SHP77 (cell line): ENCODE measurements at places on chromosomes 5 and 9.

- no peak for DNase-seq
Observed at GRCh38 chr9:135736979-135737839, 35.2 kb downstream of the KCNT1 start.

DNA sequence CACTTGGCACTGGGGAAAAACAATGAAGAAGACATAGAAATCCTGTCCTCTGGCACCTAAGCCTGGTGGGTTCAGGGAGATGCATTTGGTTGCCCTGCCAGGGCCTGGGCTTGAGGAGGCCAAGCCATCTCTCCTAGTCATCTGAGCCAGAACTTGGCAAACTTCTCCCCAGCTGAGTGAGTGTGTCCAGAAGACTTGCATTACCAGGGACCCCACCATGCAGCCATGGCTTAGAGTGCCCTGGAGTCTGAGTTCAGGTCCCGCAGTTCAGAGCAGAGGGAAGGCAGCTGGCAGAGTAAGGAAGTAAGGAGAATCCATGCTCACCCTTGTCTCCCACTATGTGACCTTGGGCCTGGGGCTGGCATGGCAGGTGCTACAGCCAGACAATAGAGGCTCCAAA lies 37.4 kb upstream of the FCN1 start:
- DNase-seq: no peak

- DNase-seq: no peak
Observed at GRCh38 chr5:109650493-109650892, 39.2 kb upstream of the MAN2A1 start.

- DNase-seq: peak; percentile 53
Observed at GRCh38 chr5:124661317-124662141, 84.9 kb downstream of the ZNF608 start.

DNA sequence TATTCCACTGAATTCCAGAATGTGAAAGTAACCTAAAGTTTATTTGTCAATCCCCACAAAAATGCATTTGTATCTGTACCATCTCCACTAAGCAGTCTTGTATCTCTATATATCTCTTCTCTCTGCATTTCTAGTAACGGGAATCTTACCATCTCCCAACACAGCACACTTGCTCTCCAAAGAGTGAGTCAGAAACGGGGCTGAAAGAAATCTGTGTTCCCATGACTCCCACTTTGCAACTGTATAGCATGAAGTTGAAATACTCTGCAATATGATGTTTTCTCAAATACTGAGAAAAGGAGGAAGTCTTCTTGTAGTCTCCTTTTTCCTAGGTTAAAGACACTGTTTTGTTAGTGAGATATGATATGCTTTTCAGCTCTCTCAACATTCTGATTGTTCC lies 848.8 kb upstream of the ACO1 start:
- DNase-seq: no peak

DNA sequence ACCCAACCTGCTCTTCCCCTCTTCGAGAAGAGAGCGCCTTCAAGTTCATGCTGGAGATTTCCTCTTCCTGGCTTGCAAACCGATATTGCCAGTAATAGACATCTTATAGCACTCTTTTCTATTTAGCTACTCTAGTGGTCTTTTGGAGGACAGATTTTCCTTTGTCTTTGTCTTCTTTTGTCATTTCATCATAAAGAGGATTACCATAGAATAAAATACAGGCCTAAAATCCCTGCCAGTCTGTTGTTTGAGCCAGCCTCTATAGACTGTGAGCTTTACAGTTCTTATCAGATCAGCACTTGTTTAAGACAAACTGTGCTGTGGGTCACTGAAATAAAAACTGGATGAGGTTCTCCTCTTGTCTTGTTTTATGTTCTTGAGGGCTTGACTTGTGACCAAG lies 802.8 kb downstream of the NR2F1-AS1 start:
- DNase-seq: no peak

- DNase-seq: no peak
Observed at GRCh38 chr5:137313526-137314175, 185.5 kb downstream of the SPOCK1 start.

DNA sequence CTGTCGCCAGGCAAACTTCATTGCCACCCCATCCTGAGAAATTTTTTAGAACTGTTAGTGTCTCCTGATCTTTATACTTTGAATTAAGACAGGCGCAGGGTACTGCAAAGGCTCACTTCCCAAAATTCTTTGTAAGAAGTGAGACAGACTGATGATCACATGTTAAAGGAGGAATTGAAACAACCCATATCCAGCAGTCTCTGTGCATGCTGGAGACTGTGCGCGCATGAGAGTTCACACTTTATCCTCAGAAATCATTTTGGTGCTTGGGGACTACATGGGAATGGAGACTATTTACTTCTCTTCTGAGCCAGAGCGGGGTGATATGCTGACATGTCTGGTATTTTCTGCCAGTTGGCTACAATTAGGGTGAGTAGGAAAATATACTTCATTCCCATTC lies 91.2 kb downstream of the ZNF474 start:
- DNase-seq: no peak

DNA sequence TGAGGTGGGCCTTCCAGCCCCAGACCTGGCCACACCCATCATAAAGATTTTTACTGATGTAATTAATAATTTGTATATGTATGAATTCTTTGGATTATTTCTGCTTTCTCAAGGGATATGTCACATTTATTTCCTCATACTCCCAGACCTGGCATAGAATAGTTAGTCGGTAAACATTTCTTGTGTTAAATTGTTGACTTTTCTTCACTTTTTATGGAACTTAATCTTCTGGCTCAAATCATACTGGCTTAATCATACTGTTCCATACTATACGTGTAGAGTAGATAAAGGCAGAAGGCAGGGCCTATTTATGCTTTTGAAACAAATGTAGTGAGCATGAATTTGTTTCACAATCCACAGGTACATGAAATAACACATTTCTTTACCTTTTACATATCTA lies 155.8 kb downstream of the DEPDC1B start:
- DNase-seq: no peak

GRCh38 chr9:70948744-70949143 lies 172.7 kb downstream of the TRPM3 start:
- no peak for DNase-seq

DNA sequence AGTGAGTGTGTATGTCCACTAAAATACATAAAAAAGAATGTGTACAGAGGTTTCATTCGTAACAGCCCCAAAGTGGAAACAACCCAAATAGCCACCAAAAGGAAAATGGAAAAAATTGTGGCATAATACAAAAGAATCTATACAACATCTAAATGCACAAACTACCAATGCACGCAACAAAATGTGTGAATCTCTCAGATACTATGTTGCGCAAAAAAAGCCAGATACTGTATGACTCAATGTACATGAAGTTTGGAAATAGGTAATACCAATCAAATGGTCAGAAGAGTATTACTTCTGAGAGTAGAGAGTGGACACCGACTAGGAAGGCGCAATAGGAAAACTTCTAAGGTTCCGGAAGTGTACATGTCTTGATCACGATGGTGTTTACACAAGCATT lies 2.4 kb downstream of the XPA start:
- DNase-seq: no peak

- DNase-seq: no peak
Observed at GRCh38 chr9:78031444-78031892, at the start of gene GNAQ. GNAQ (minus strand) TSS chr9:78031811; CDS start chr9:78031235, 576 bp downstream.

GRCh38 chr5:115775999-115776398 lies 40.5 kb downstream of the CDO1 start:
- DNase-seq: no peak

GRCh38 chr9:134988706-134989105 lies 71.0 kb upstream of the FCN1 start:
- DNase-seq: no peak

DNA sequence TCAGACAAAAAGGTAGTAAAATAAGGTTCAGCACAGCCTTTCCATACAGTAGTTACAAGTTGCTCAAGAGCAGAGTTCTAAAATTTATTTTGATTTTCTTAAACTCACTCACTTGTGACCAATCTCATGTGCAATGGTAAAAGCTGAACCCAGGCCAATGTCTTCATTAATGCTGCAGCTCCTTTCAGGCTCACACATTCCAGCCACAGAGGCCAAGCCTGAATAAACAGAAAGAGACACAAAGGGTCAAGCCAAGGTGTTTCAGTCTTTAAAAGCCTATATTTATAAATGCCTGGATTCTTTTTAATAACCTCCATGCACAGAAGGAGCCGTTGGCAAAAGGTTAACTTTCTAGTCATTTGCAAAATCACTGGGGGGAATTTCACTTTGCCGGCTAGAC lies 152.5 kb downstream of the ADAMTS6 start:
- no peak for DNase-seq

DNA sequence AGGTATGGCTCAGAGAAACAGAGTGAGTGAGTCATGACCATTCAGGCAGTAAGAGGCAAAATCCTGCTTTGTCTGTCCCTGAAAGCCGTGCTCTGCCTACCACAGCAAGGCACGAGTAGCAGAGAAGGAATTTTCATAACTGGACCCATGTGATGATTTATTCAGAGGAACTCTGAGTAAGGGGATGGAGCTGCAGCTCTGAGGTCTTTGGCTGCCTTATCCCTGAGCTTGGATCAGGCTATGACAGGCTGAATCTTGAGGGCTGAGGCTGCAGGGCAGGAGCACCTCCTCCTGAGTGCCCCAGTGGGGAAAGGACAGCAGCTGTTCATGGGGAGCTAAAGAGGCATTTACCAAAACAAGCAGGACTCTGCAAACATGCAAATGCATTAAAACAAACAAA lies 183.4 kb downstream of the PAPPA start:
- no peak for DNase-seq

DNA sequence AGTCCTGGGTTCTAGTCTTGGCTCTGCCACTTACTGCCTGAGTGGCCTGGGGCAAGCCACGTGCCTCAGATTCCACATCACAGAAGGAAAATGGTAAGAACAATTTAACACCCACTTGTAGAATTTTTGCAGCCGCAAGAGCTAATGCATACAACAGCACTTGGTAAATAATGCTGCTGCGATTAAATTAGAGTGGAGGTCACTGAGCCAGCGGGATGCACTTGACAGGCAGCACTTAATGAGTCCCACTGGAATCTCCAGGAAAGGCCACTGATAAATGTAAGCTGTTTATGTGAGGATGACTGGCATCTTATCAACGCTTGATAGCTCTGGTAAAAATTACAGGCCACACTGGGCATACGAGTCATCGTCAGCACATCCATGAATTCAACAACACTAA lies 59.4 kb upstream of the UBTD2 start:
- DNase-seq: no peak

DNA sequence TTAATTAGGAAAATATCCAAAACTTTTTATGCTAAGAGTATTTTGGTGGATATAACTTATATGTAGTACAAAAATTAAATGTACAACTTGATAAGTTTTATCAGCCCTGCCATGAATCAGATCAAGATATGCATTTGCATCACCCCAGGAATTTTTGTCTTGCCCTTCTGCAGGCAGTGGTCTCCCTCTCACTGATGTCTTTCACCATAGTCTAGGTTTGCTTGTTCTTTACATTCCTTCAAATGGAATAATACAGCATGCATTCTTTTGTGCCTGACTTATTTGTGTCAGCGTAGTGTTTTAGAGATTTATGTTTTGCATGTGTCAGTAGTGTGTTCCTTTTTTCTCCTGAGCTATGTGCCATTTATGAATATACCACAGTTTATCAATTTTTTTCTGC lies 36.4 kb downstream of the RNF180 start:
- DNase-seq: no peak

DNA sequence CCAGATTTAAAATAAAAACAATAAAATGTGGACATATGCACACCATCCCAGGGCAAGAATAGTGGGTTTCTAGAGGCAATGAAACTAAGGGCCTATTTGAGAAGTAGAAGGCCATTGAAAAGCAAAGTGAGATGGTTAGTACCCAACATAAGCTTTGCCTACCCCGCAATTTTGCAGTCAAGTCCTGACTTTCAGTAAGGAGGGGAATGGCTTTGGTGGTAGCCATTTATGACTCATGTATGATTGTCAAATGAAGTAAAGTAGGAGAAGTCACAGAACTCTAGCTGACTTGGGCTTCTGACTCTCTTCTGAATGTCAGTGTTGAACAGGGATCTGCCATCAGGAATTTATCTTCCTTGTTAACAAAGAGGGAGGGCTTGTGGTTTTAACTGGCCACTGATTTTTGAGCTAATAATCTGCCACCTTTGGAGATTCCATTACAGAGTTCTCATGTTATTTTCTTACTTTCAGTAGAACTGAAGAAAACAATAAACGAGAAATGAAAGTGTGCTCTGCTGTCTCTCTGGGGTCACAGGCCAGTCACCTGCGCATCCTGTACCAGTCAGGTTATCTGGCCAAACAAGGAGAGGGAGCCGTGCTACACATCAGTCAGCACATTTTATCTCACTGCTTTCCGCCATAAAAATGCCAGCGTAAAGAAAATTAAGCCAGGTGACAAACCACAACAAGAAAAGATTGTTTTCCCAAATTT lies 14.3 kb upstream of the SNCAIP start:
- no peak for DNase-seq

GRCh38 chr5:90184764-90185163 lies 224.8 kb downstream of the CETN3 start:
- DNase-seq: no peak

GRCh38 chr5:96863949-96864584 lies 12.2 kb upstream of the ERAP2 start:
- no peak for DNase-seq

- DNase-seq: no peak
Observed at GRCh38 chr5:99063737-99064136, 134.9 kb upstream of the CHD1 start.

GRCh38 chr5:1515921-1516571 lies 7.7 kb downstream of the LPCAT1 start:
- no peak for DNase-seq
